ENCODE measurements at places on chromosomes 3 and 15.

DNA sequence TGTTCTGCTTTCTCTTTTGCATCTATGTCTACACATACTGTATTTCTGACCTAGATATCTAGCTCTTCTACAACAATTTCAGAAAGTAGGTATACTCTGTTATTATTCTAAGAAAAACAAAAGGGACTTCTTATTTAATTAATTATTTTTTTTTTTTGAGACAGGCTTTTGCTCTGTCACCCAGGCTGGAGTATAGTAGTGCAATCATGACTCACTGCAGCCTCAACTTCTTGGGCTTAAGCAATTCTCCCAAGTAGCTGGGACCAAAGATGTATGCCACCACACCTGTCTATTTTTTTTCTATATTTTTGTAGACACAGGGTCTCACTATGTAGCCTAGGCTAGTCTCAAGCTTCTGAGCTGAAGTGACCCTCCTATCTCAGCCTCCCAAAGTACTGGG lies 130.6 kb downstream of the MBNL1 start:
- DNase-seq: peak; percentile 31

DNA sequence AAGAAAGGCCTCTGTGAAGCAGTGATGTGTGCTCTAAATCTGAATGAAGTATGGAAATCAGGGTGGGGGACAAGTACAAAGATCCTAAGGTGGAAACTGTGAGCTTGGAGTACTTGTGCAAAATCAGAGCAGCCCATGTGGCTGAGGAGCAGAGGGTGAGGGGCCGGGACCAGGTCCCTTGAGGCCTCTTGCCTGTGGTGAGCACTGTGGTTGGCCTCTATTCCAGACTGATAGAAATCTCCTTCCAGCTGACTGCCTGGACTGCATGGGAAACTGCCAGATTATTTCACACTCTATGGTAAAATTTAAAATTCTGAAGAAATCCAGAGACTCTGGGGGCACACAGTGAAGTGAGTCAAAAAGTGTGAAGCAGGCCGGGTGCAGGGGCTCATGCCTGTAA lies 81.4 kb downstream of the TM4SF4 start:
- no peak for DNase-seq

- DNase-seq: peak; percentile 2
Measured at GRCh38 chr3:26963361-26963743, 340.8 kb downstream of the LRRC3B start.

- peak; percentile 87 for DNase-seq
Measured at GRCh38 chr3:71681224-71681668, 44.0 kb downstream of the EIF4E3 start.

DNA sequence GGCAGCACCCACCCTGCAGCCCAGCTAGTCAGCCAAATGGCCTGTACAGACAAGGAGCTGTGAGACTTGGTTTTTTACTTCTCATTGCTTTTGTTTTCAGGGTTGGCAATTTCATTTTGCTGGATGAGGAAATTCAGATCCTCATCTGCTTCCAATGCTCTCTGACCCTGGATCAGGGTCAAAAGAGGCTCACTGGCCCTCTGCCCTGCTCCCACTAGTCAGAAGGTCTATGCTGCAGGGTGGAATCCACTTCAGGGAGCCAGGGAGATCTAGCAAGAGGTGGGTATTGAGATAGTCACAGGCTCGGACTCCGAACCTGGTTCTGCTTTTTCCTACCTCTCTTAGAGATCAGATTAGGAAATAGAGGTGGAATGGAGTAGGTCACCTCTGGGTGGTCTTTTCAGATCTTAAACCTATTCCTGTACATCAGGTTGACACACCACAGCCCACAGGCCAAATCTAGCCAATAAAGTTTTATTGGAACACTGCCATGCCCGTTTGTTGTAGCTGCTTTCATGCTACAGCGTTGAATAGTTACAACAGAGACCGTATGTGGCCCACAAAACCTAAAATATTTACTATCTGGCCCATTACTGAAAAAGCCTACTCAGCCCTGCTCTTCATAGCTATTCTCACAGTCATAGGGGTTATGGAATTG lies 26.4 kb upstream of the GLCE start:
- no peak for DNase-seq

GRCh38 chr15:39230908-39231285 lies 350.0 kb upstream of the THBS1 start:
- no peak for DNase-seq

DNA sequence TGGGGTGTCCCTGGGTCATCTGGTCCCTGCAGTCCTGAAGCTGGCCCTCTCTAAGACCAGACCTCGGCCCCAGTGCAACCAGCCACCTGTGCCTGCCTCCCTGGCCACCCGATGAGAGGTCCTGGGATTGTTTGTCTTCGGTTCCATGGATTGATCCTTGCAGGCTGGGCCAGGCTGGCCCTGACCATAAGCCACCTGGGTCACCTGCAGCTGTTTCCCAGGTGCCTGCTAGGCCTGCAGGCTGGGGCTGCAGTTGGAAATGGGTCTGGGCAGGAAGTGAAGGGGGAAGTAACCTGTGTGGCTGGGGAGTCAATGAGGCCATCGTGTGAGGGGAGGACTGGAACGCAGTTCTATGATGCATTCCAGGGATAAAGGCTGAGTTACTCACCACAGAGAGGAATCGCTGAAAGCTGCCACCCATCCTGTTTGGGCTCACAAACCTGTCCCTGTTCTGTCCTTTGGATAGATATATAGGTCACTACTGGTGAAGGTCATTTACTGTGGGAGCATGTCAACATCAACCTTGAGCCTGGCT lies 30.9 kb upstream of the VPS8 start:
- DNase-seq: no peak

DNA sequence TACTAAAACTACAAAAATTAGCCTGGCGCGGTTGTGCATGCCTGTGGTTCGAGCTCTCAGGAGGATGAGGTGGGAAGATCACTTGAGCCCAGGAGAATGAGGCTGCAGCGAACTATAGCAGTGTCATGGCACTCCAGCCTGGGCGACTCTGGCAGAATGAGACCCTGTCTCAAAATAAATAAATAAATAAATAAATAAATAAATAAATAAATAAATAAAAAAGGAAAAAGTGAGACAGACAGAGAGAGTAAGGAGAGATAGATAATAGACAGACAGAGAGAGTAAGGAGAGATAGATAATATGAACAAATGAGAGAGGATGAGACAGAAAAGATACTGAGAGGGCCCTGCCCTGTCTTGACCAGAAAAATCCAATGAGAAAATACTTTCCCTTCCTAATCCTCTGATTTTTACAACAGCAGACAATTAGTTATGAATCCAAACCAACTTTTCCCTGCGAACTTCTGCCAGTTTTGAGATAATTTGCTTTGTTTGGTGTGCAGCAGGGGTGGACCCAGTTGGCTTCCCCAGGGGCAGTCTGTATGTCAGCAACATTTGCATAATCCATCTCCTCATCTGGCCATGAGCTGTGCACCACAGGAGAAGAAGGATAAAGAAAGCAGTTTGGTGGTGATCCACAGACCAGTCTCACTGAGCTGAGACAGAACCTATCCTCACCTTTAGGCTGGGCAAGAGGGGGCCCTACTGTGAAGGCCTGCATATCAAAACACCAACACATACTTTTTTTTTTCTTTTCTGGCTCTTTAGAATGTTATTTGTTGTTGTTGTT lies 288.5 kb upstream of the WNT5A start:
- no peak for DNase-seq

GRCh38 chr3:127299276-127299675 lies 11.4 kb upstream of the PRR20G start:
- DNase-seq: no peak

DNA sequence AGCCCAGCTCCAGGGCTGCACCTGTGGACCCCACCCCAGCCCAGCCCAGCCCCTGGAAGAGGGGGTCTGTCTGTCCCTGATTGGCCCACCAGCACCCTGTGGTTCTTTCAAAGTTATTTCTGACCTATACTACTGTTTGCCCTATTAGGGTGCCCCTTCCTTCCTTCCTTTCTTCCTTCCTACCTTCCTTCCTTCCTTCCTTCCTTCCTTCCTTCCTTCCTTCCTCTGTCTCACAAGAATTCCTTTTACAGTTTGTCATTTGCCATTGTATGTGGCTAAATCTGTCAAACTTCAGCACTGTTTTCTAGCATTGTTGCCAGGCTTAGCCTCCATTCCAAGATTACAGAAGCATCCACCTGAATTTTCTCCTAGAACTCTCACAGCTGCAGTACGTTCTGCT lies 66.9 kb downstream of the KLF15 start:
- DNase-seq: no peak

DNA sequence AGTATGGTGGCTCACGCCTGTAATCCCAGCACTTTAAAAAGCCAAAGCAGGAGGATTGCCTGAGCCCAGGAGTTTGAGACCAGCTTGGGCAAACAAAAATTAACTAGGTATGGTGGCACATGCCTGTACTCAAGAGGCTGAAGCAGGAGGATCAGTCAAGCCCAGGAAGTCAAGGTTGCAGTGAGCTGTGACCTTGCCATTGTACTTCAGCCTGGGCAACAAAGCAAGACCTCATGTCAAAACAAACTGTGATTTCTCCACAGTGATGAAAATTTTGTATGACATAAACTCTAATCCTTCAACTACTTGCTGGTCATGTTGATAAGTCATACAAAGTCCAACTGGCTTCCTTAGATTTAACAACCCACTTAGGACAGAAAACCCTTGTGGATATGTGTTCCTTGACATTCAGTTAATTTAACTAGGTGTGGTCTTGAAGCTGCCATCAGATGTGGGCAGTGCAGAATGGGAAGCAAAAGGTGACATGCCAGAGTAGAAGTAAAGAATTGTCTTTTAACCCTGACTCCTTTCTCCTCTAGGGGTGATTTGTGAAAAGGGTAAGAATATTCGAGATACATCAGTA lies 263.3 kb downstream of the PTPRG start:
- DNase-seq: no peak

- DNase-seq: no peak
Measured at GRCh38 chr3:164387236-164387635, 691.1 kb downstream of the SI start.

GRCh38 chr3:45337839-45338470 lies 50.4 kb upstream of the LARS2 start:
- no peak for DNase-seq

DNA sequence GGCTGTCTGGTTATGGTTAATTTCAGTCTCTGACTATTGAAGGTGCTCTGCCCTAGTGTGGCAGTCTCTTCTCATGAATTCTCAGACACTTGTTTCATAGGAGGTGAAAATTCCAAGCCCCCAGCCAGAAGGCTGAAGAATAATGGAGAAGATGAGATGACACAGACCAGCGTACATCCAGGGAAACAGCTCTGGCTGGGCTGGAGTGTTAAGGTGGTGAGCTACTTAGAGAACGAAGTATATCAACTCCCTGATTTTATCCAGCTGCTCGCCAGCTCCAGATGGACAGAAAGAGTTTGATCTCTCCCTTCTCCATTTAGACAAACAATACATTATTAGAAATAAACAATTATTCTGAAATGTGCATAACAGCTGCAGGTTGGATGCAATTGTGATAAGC lies 494.5 kb upstream of the RGMA start:
- no peak for DNase-seq

DNA sequence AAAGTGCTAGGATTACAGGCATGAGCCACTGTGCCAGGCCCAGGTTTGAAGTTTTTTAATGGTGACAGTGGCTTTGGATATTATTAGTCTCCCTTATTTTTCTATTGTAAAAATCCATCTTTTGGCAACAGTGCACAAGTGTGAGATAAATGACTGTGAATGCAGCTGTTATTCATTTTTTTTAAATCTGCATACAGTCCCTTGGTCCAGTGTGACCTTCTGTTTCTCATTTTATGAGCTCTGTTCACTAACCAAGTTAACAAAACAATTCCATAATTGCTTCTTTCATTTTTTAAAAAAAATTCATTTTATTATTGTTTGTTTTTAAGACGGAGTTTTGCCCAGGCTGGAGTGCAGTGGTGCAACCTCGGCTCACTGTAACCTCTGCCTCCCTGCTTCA lies 381.8 kb downstream of the NAALADL2 start:
- no peak for DNase-seq

- DNase-seq: no peak
Measured at GRCh38 chr3:29977360-29977759, 629.0 kb upstream of the TGFBR2 start.

- no peak for DNase-seq
Measured at GRCh38 chr3:63656786-63657185, 4.3 kb downstream of the SNTN start.

DNA sequence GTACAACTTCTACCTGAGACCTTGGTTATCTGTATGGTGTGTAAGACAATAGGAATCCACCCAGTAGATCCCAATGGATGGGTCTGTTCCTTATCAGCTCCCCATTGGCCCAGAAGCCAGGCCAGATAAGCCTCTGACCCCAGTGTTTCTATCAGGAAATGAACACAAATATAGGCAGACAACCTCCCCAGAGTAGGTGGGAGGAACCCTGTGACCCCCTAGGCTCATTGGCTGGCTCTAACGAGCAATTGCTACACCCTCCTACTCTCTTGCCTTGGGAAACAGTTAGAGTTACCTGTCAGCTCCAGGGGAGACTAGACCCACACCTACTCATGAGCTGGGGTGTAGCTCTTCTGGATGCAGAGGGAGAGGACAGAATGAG lies 299.9 kb downstream of the UACA start:
- DNase-seq: peak; percentile 89

- DNase-seq: no peak
Measured at GRCh38 chr3:40103829-40104228, 205.7 kb upstream of the EIF1B start.

- peak; percentile 88 for DNase-seq
Measured at GRCh38 chr3:5017925-5018531, 38.8 kb downstream of the BHLHE40 start.

- DNase-seq: no peak
Measured at GRCh38 chr3:71461114-71461513, 122.4 kb downstream of the FOXP1 start.

- DNase-seq: no peak
Measured at GRCh38 chr3:144458283-144458682, 486.7 kb downstream of the DIPK2A start.

GRCh38 chr3:188037965-188038581 lies 115.9 kb upstream of the LPP start:
- no peak for DNase-seq

- DNase-seq: no peak
Measured at GRCh38 chr3:95899494-95899893, 914.9 kb upstream of the EPHA6 start.

- DNase-seq: peak; percentile 43
Measured at GRCh38 chr3:9135930-9136525, 113.4 kb downstream of the SRGAP3 start.

- DNase-seq: no peak
Measured at GRCh38 chr3:38588371-38588971, 61.0 kb downstream of the SCN5A start.

DNA sequence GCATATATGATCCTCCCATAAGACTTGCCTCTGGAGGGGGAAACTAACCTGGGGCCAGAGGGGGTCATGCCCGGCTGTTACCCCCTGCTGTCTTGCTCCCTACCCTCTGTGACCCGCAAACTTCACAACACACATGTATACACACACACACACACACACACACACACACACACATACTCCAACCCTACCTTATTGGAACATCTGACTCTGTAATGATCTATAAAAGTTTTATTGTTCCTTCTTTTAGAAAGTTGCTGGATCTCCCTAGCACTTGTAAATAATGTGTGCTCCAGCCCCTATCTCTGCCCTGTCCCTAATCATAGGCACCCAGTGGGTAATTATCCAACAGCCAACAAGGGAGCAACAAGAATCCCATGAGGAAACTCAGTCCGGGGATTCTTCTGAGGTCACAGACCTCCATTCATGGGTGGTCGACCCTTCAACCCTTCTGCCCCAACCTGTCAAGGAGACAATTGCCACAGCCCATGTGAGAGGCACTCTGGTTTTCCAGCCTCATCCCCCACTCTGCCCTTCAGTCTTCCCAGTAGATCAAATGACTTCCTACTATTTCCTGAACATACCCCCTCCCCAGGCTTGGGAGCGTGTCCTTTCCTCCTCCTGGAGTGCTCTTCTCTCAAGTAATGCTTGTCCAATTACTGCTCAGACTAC lies 14.0 kb upstream of the TPM1 start:
- DNase-seq: no peak
